Natural killer cell (primary cell): ENCODE measurements at places on chromosomes 11 and 22. TPM values are rescaled to one million over a fixed set of nuclear protein-coding genes. Genes with fewer than 3 reads are reported as not detected.

- H3K27me3 ChIP-seq, result no peaks in the 10 kb centered on the region
- H3K27ac ChIP-seq, result no peak overlapping the region
- H3K36me3 ChIP-seq, result no peaks in the 10 kb centered on the region
- no peak overlapping the region for H3K4me3 ChIP-seq
- DNase-seq, result no peak
- no peaks in the 10 kb centered on the region for H3K4me1 ChIP-seq
These were observed 8.9 kb upstream of the LDLRAD3 start for GRCh38 chr11:35934981-35935380.

DNA sequence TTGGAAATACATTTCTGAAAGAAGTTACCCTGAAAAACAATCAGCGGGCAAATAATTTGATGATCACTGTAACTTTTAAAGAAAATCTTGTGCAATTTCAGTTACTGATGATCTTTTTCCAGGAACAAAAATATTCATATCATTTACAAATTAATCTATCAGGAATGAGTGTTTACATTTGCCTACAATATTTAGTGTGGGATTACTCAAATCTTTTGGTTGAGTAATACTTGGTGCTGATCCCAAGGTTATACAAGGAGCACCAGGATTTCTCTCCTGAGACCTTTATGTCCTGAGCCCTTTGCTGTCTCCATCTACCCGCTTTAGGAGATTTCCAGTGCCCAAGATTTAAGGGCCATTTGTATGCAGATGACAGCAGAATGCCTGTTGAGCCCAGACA lies 116.1 kb downstream of the ATXN10 start:
- H3K4me3 ChIP-seq, result no peak overlapping the region
- H3K36me3 ChIP-seq, result no peaks in the 10 kb centered on the region
- DNase-seq, result no peak
- no peak overlapping the region for H3K27ac ChIP-seq

DNA sequence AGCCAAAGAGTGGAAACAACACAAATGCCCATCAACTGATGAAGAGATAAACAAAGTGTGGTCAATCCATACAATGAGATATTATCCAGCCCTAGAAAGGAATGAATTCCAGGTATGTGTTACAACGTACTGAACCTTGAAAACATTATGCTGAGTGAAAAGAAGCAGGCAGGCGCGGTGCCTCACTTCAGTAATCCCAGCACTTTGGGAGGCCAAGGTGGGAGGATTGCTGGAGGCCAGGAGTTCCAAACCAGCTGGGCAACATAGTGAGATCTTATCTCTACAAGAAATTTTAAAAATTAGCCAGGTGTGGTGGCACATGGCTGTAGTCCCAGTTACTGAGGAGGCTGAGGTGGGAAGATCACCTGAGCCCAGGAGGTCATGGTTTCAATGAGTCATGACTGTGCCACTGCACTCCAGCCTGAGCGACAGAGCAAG lies 24.6 kb upstream of the TESMIN start:
- peaks cover 73% of the 10 kb centered on the region for H3K36me3 ChIP-seq
- no peak overlapping the region for H3K27ac ChIP-seq
- H3K4me1 ChIP-seq, result no peaks in the 10 kb centered on the region
- no peaks in the 10 kb centered on the region for H3K27me3 ChIP-seq
- no peak overlapping the region for H3K4me3 ChIP-seq

DNA sequence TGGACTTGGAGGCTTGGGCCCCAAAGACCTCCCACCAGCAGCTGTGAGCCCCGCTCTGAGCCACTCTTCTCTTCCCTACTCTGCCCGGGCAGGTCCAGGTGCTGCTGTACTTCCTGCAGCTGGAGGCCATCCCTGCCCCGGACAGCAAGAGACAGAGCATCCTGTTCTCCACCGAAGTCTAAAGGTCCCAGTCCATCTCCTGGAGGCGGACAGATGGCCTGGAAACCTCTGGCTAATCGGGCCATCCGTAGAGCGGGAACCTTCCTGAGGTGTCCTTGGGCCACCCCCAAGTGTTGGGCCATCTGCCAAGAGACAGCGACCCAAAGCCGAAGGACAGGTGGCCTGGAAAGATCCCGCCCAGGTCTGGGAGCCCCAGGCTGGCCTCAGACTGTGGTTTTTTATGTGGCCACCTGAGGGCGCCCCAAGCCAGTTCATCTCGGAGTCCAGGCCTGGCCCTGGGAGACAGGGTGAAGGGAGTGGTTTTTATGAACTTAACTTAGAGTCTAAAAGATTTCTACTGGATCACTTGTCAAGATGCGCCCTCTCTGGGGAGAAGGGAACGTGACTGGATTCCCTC lies 135.1 kb downstream of the BCR start:
- H3K4me3 ChIP-seq, result no peak overlapping the region
- peaks cover 3% of the 10 kb centered on the region for H3K4me1 ChIP-seq
- no peak overlapping the region for H3K27ac ChIP-seq
- H3K27me3 ChIP-seq, result no peaks in the 10 kb centered on the region
- peaks cover 17% of the 10 kb centered on the region for H3K36me3 ChIP-seq
- DNase-seq, result peak; percentile 44

- no peaks in the 10 kb centered on the region for H3K36me3 ChIP-seq
- H3K27ac ChIP-seq, result no peak overlapping the region
- H3K4me3 ChIP-seq, result no peak overlapping the region
- H3K27me3 ChIP-seq, result no peaks in the 10 kb centered on the region
These were observed 1.5 kb downstream of the GPR152 start for GRCh38 chr11:67450796-67451657.

The SCGB1C1 gene
- 2.1 TPM for total RNA-seq

The DDI1 gene
- not detected for total RNA-seq

The RPS6KA4 gene
- 36.0 TPM for total RNA-seq

The HSCB gene
- total RNA-seq, result 13.6 TPM

The APOC3 gene
- not detected for total RNA-seq

The MFRP gene
- not detected for total RNA-seq

The CRYAB gene
- not detected for total RNA-seq
